Common myeloid progenitor, CD34-positive (primary cell): ENCODE measurements at places on chromosomes 2 and 18.

- peaks cover 4% of the 10 kb centered on the region for H3K4me1 ChIP-seq
- no peaks in the 10 kb centered on the region for H3K27me3 ChIP-seq
- H3K4me3 ChIP-seq = no peak overlapping the region
- H3K36me3 ChIP-seq = no peaks in the 10 kb centered on the region
- no peak for DNase-seq
Measured at GRCh38 chr18:23939896-23940295, 74.7 kb upstream of the TTC39C start.

GRCh38 chr18:47100212-47100831 is 50.0 kb downstream of the HDHD2 start:
- no peaks in the 10 kb centered on the region for H3K36me3 ChIP-seq
- H3K27me3 ChIP-seq = no peaks in the 10 kb centered on the region
- no peak overlapping the region for H3K4me3 ChIP-seq
- peak; percentile 63 for DNase-seq

DNA sequence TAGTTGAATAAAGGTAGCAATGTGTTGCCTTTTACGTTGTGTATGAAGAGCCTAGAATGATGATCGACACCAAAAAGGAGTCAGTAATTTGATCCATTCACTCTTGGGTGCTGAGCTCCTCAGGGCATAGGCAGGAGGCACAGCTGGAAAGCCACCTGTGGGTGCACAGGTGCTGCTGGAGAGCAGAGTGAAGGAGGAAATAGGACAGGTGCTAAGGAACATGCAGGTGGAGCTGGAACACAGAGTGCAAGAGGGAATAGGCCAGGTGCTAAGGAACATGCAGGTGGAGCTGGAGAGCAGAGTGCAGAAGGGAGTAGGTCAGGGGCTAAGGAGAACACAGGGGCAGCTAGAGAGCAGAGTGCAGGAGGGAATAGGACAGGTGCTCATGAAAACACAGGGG is 86.1 kb downstream of the SH3YL1 start:
- no peak for DNase-seq
- no peak overlapping the region for H3K27ac ChIP-seq
- H3K27me3 ChIP-seq = no peaks in the 10 kb centered on the region
- no peaks in the 10 kb centered on the region for H3K4me1 ChIP-seq

- no peaks in the 10 kb centered on the region for H3K36me3 ChIP-seq
- H3K4me3 ChIP-seq = no peak overlapping the region
- peaks cover 22% of the 10 kb centered on the region for H3K4me1 ChIP-seq
- no peak overlapping the region for H3K27ac ChIP-seq
- no peak for DNase-seq
Measured at GRCh38 chr2:85130407-85130806, 2.8 kb upstream of the TCF7L1 start.

DNA sequence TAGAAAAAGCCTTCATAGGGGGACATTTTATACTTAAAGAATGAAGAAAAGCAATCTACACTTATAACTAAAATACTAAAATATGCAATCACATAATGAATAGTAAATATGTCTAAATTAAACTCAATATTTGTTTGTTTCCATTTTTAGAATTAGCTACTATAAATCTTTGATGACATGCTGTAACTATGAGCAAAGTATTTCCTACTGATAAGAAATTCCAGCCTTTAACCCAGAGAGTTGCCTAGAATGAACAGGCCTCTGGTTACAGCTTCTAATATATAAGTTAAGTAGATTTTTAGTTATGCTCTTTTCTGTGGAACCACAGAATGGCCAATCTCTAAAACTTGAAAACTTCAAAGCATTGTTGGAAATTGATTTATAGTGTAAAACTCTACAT is 1465.6 kb upstream of the ZEB2 start:
- H3K27me3 ChIP-seq = no peaks in the 10 kb centered on the region
- H3K4me3 ChIP-seq = no peak overlapping the region
- no peaks in the 10 kb centered on the region for H3K4me1 ChIP-seq
- H3K27ac ChIP-seq = no peak overlapping the region
- no peak for DNase-seq

GRCh38 chr2:187547353-187547979 is 6.8 kb downstream of the TFPI start:
- H3K27ac ChIP-seq = peak overlapping the region; percentile 47
- peak; percentile 92 for DNase-seq
- peaks cover 11% of the 10 kb centered on the region for H3K36me3 ChIP-seq
- H3K27me3 ChIP-seq = no peaks in the 10 kb centered on the region

DNA sequence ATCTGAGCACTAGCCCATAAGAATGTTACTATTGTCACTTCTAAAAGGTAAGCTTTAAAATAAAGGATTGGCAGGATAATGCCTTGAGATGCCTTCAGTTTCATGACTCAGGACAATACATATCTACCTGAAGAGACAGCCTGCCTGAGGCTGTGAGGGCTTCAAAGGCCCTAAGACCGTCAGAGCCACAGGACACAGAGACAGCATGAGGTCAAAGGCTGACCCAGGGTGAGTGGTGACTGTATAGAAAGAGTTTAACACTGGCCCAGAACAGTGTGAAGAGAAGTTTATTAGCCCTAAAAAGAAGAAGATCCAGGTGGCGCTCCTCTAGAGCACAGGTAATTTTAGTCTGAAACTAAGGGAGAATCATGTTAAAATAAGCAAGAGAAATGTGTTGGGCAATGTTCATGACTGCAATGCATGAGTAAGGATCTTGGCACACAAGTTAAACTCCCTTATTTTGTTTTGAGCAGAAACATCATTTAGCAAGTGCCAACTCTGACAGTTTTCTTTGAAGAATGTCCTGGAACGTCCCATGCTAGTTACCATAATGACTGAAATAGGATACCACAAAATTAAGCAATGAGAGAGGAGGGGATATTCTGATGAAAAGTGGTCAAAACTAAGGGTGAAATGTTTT is 78.1 kb upstream of the FAM110C start:
- no peaks in the 10 kb centered on the region for H3K36me3 ChIP-seq
- H3K27ac ChIP-seq = no peak overlapping the region
- H3K27me3 ChIP-seq = no peaks in the 10 kb centered on the region
- no peak overlapping the region for H3K4me3 ChIP-seq

- H3K4me1 ChIP-seq = no peaks in the 10 kb centered on the region
- no peaks in the 10 kb centered on the region for H3K36me3 ChIP-seq
- no peak overlapping the region for H3K27ac ChIP-seq
- no peak for DNase-seq
- H3K4me3 ChIP-seq = no peak overlapping the region
Measured at GRCh38 chr18:72460210-72460680, 83.9 kb downstream of the CBLN2 start.

GRCh38 chr2:72921088-72921851 is 4.0 kb downstream of the EMX1 start:
- peak overlapping the region; percentile 53 for H3K4me3 ChIP-seq
- peaks cover 75% of the 10 kb centered on the region for H3K27me3 ChIP-seq
- H3K27ac ChIP-seq = no peak overlapping the region
- H3K4me1 ChIP-seq = no peaks in the 10 kb centered on the region
- DNase-seq = no peak

GRCh38 chr2:30113617-30114293 is 33.1 kb upstream of the YPEL5 start:
- H3K4me1 ChIP-seq = peaks cover 7% of the 10 kb centered on the region
- no peaks in the 10 kb centered on the region for H3K27me3 ChIP-seq
- H3K36me3 ChIP-seq = no peaks in the 10 kb centered on the region
- DNase-seq = peak; percentile 29

- no peaks in the 10 kb centered on the region for H3K36me3 ChIP-seq
- H3K27ac ChIP-seq = no peak overlapping the region
- H3K27me3 ChIP-seq = no peaks in the 10 kb centered on the region
- no peaks in the 10 kb centered on the region for H3K4me1 ChIP-seq
Measured at GRCh38 chr2:71683070-71683469, 229.7 kb downstream of the DYSF start.

DNA sequence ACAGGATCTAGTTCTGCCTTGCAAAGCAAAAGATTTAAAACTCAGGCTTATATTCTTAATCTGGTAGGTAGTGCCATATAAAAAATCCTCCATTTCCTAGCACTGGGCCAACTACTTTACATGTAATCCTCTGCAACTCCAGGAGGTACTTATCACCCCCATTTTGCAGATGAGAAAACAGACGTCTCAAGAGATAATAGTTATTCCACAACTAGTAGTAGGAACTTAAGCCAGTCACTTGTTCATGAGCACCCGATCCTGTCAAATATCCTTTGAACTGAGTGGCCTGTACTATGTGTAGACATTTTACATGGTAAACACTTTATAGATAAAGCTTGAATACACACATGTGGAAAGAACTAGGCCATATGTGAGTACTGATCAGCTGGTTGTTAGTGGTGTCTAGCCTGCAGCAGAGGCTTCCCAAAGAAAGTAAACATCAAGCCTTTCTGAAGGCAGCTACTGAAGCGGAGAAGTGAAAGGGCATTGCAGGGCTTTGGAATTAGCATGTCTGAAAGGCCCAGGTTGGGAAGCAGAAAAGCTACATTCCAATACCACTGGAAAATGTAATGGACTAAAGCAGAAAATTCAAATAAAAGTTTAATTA is 48.0 kb downstream of the NAB1 start:
- H3K4me3 ChIP-seq = no peak overlapping the region
- H3K27me3 ChIP-seq = no peaks in the 10 kb centered on the region
- no peaks in the 10 kb centered on the region for H3K4me1 ChIP-seq
- DNase-seq = no peak

- H3K27me3 ChIP-seq = no peaks in the 10 kb centered on the region
- DNase-seq = peak; percentile 28
- peaks cover 21% of the 10 kb centered on the region for H3K36me3 ChIP-seq
- no peaks in the 10 kb centered on the region for H3K4me1 ChIP-seq
Measured at GRCh38 chr2:101832114-101832513, 134.6 kb downstream of the MAP4K4 start.

- peaks cover 3% of the 10 kb centered on the region for H3K4me1 ChIP-seq
- no peak overlapping the region for H3K4me3 ChIP-seq
- no peaks in the 10 kb centered on the region for H3K27me3 ChIP-seq
- H3K27ac ChIP-seq = no peak overlapping the region
- no peaks in the 10 kb centered on the region for H3K36me3 ChIP-seq
Measured at GRCh38 chr2:151192681-151193080, 69.0 kb downstream of the RBM43 start.

DNA sequence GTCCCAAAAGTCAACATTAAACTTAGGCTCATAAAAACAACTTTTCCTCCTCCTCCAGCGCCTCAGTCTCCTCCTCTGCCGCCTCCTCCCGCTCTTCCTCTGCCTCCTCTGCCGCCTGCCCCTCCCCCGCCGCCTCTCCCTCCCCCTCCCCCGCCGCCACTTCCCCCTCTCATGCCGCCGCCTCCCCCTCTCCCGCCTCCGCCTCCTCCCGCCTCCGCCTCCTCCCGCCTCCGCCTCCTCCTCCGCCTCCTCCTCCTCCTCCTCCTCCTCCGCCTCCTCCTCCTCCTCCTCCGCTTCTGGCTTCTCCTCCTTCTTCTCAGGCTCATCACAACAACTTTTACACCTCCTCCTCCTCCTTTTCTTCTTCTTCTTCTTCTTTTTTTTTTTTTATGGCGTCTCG is 599.9 kb downstream of the TMEM182 start:
- no peaks in the 10 kb centered on the region for H3K4me1 ChIP-seq
- H3K27ac ChIP-seq = no peak overlapping the region
- no peaks in the 10 kb centered on the region for H3K36me3 ChIP-seq
- no peak overlapping the region for H3K4me3 ChIP-seq
